NB4 (cell line): ENCODE measurements at places on chromosomes 6 and 20.

- no peak for DNase-seq
Measured at GRCh38 chr6:163565140-163565539, 150.6 kb downstream of the QKI start.

DNA sequence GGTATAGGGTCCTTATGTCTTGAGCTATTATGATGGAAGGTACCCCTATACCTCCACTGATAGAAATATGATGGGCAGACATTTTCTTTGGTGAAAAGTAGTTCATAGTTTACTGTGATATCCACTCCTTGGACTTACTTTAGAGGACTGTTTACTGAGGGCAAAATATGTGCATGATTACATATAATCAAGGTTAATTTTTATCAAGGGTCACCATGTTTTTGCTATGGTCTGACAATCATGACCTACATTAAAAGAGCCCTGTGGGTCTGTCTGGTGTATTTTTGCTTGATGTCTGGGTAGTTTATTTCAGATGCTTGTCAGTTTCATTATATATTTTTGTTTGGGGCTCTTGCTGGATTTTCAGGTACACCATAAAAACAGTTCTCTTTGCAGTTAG, 40.1 kb downstream of the CDKAL1 start:
- DNase-seq, result no peak

DNA sequence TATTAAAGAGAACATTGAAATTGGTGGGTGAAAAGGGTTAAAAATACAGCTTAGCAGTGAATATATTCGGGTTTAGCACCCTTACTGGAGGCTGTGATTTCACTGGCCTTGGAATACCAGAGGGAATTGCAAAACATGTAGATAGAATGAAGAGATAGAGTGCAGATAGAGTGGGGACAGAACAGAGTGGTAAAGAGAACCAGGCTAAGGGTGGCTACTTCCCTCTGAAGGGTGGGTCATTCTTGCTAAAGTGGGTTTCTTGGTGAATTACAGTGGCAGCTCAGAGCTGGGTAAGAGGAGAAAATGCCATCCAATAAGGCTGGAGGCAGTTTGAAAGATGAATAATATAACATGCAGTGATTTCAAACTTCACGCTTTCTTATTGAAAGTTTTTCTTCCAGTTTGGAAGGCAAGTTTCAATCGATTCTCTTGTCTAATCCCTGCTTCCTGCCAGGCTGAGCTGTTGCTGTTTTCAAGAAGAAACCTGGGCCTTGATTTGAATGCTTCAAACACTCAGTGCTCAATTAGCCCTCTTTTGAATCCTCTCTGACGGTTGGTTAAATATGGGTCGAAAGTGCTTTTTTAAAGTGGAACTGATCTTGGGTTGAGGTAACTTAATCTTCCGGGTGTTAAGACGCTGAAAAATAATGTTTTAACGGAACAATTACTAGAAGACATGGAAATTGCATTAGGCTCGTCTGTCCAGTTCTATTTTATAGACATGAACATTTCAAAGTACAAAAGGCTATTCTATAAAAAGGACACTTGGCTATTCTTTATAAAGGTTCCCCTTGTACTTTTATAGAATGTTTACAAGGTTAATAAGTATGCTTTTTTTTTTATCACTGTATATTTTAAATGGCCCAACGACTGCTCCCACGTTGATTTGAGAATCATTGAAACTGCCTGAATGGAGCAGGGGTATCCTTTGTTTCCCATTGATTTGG, 203.3 kb downstream of the BCAS1 start:
- DNase-seq, result no peak

DNA sequence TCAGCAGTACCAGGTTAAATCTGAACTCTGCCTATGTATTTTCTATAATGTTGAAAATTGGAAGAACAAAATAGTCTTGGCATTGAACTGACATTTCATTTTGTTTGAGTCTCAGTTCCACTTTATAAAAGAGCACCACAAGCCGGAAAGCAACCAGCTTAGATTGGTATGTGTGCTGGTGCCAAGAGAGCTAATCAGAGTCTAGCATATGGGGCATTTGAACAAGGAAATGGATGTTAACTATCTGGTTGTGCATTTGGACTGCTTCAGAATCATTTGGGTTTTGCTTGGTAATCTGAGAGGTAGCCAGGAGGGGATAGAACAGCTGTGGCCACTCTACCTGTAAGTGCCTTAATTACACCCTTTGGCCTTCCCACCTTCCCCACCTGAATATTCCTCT, 184.8 kb downstream of the GRIK2 start:
- no peak for DNase-seq

- peak; percentile 35 for DNase-seq
Measured at GRCh38 chr20:56111961-56112730, 106.8 kb upstream of the CBLN4 start.

GRCh38 chr6:161949531-161949930, 675.7 kb upstream of the AGPAT4 start:
- DNase-seq, result no peak

DNA sequence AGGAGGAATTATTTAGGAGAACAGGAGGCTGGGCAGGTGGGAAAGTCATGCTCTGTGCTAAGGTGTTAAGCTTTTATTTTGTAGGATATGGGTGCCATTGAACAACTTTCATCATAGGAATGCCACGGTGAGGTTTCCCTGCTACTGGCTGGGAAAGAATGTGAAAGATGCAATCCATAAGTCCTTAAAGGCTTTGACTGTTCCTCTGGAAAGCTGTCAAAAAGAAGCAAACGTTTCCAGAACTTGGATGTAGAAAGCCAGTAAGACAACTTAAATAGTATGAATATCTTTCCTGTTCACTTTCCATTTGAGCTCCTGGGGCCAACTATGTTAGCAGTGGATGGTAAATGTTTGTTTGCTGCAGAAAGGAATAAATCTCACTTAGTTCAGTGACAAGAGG, 574.4 kb downstream of the RNF144B start:
- no peak for DNase-seq

DNA sequence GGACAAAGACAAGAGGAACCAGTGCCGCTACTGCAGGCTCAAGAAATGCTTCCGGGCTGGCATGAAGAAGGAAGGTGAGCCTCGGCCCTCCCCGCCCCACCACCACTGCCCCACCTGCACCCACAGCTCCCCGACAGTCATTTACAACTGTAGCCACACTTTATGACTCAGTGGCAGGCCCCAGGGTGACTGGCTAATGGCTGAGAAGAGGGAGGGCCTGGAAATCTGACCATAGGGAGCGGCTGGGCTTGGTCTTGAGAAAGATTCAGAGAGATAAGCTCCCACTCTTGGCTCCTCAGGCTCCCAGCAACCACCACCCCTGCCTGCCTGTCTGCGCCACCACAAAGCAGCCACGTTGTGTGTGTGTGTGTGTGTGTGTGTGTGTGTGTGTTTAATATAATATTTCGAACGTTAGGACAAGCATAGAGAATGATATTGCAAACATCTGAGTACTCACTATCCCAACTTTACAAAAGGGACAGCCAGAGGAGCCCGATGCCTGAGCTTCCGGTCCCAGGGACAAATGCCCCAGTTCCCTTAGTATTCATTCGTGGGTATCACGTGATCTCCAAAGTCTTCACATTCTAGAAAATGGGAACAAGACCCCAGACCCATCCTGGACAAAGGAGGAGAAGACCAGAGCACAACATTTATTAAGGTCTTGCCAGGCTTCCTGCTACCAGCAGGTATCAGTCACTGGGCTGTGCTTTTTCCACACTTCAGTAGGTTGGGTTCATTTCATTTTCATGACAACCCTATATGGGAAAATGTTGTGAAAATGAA, 52.1 kb downstream of the HNF4A start:
- DNase-seq, result peak; percentile 80

DNA sequence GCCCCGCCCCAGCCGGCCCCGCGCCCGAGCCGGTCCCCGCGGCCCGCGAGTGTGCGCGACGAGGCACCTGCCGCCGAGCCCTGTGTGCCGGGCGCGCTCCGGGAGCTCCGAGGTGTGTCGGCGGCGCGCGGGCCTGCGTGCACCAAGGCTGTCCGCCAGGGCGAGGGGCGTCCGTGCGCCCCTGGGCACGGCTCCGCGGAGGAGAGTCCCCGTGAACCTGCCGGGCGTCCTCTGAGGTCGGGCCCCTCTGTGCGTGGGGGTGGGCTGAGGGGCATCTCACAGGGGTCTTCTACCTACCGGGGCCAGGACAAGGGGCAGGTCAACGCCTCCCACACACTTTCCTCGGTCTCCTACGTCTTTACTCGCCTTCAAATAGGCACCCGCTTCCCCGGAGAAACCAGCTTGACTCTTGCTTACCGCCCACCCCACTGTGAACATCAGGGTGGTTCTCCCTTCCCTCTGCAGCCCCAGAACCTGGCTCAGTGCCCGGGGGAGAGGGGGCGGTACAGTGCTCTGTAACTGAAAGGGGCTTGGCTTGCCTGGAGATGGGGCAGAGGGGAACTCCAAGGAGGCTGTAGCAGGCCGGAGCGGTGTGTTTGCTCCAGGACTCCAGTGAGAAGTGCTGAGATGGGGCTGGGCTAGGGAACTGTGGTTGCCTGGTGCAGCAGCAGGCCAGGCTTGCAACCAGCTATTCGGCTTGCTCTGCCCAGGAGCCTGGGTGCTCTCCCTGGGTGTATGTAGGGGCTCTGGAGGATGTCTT, at the start of gene SAMD10:
TSS of gene SAMD10 (minus strand) at position 86 of the 760 bp plus-strand sequence. CDS start 175 bp downstream, outside the sequence.
- peak; percentile 93 for DNase-seq

GRCh38 chr6:163460307-163460782, 45.8 kb downstream of the QKI start:
- no peak for DNase-seq

- DNase-seq, result no peak
Measured at GRCh38 chr6:109706513-109706912, 15.4 kb downstream of the FIG4 start.

- DNase-seq, result no peak
Measured at GRCh38 chr20:17936761-17937732, 31.5 kb downstream of the SNX5 start.

DNA sequence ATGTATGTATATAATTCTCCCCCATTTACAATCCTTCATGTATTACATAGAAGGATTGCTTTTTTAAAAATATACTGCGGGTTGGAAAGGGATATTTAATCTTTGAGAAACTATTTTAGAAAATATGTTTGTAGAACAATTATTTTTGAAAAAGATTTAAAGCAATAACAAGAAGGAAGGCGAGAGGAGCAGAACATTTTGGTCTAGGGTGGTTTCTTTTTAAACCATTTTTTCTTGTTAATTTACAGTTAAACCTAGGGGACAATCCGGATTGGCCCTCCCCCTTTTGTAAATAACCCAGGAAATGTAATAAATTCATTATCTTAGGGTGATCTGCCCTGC, 3.6 kb downstream of the FOXC1 start:
- DNase-seq, result no peak
